Subcutaneous adipose tissue (tissue), 4 donors: ENCODE measurements at places on chromosomes 1 and 21. TPM values are rescaled to one million over a fixed set of nuclear protein-coding genes. Genes with fewer than 3 reads are reported as not detected.

Gene TAL1
- total RNA-seq, result 4.6 TPM

Gene CD247
- total RNA-seq, result 3.4 TPM

Gene CRP
- total RNA-seq, result not detected

Gene MCOLN2
- total RNA-seq, result 1.4 TPM

Gene NOC2L
- total RNA-seq, result 22.3 TPM

Gene OR2L2
- total RNA-seq, result not detected

Gene ZNF683
- total RNA-seq, result not detected

Gene KIAA0040
- total RNA-seq, result 62.8 TPM

Gene TRIM62
- total RNA-seq, result 3.5 TPM

Gene ZNF695
- not detected for total RNA-seq

Gene PTP4A2
- 223 TPM for total RNA-seq

Gene MSH4
- total RNA-seq, result 0.16 TPM

Gene ATP1A2
- 60.2 TPM for total RNA-seq

Gene PTGFR
- 21.6 TPM for total RNA-seq
